ENCODE measurements at places on chromosomes 16 and 17. TPM values are rescaled to one million over a fixed set of nuclear protein-coding genes. Genes with fewer than 3 reads are reported as not detected.

Gene TMEM95
- not detected for total RNA-seq

Gene NPIPB12
- 82.9 TPM for total RNA-seq

Gene TEDC2
- 5.9 TPM for total RNA-seq

Gene MYLK3
- total RNA-seq, result 0.50 TPM

Gene SLC6A4
- total RNA-seq, result 3.5 TPM

Gene PRSS33
- total RNA-seq, result not detected

Gene MARCHF10
- total RNA-seq, result not detected

Gene MYH2
- total RNA-seq, result not detected

Gene AHSP
- not detected for total RNA-seq

Gene RNF157
- 0.63 TPM for total RNA-seq

Gene TNK1
- 0.49 TPM for total RNA-seq

Gene CLEC3A
- total RNA-seq, result not detected

Gene CPHXL2
- not detected for total RNA-seq

Gene NAGS
- total RNA-seq, result 2.0 TPM

Gene SPN
- total RNA-seq, result not detected

Gene KRT13
- not detected for total RNA-seq

Gene KRTAP4-3
- total RNA-seq, result not detected

Gene KCNH6
- total RNA-seq, result 0.06 TPM

Gene ADGRG3
- total RNA-seq, result 1.8 TPM

Gene TP53TG3
- total RNA-seq, result not detected

Gene TBC1D26
- total RNA-seq, result 0.38 TPM

Gene RNF151
- total RNA-seq, result not detected

Gene KRT31
- not detected for total RNA-seq

Gene ACSM2A
- 0.16 TPM for total RNA-seq

Gene OTOP2
- not detected for total RNA-seq

Gene KRTAP4-9
- not detected for total RNA-seq

Gene ATP1B2
- not detected for total RNA-seq

Gene KRT20
- total RNA-seq, result not detected

Gene GALR2
- not detected for total RNA-seq

Gene AIPL1
- not detected for total RNA-seq

Gene ZNF75A
- 23.4 TPM for total RNA-seq

Gene SLC47A1
- total RNA-seq, result 1.4 TPM

Gene CD19
- total RNA-seq, result not detected

Gene ENPP7
- not detected for total RNA-seq

Gene CHST6
- 0.16 TPM for total RNA-seq

Gene MMD
- total RNA-seq, result 6.8 TPM

Gene ZNF385C
- not detected for total RNA-seq

Gene CSF3
- 0.19 TPM for total RNA-seq

Gene C17orf50
- total RNA-seq, result not detected

Gene DBF4B
- total RNA-seq, result 4.5 TPM

All from bladder microvascular endothelial cell (primary cell).